ENCODE measurements at places on chromosomes 12 and 14. TPM values are rescaled to one million over a fixed set of nuclear protein-coding genes. Genes with fewer than 3 reads are reported as not detected.

C12orf60 gene
- 1.0 TPM for total RNA-seq

KRT77 gene
- not detected for total RNA-seq

MLF2 gene
- total RNA-seq, result 109 TPM

ABCC9 gene
- 17.1 TPM for total RNA-seq

DIO2 gene
- 1.4 TPM for total RNA-seq

TDRD9 gene
- 15.9 TPM for total RNA-seq

EXOC3L4 gene
- 10.5 TPM for total RNA-seq

MYO1A gene
- 0.49 TPM for total RNA-seq

ENDOU gene
- total RNA-seq, result not detected

GUCY2C gene
- not detected for total RNA-seq

SLC38A4 gene
- total RNA-seq, result 0.34 TPM

Data from spleen (tissue), 13 donors.